Smooth muscle cell of the brain vasculature (primary cell): ENCODE measurements at places on chromosomes 16 and 17.

GRCh38 chr17:61382796-61383688 is 16.6 kb upstream of the TBX2 start:
- no peak for DNase-seq

- no peak for DNase-seq
These were observed 8.1 kb upstream of the ATP2A3 start for GRCh38 chr17:3972281-3972731.

DNA sequence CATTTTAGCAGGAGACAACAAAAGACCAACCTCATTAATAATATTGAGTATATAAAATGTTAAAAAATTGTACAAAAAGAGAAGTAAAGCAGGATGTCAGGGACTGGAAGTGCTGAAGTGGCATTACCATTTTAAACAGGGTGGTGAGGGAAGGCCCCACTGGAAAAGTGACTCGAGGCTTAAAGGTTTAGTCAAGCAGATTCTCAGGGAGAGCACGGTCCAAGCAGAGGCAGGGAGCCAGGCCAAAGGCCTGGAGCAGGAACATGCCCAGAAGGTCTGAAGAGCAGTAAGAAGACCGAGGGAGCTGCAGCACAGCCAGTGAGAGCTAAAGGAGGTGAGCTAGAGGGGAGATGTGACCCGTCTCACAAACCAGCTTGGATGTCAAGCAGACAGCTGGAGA is 7.6 kb downstream of the XPO6 start:
- no peak for DNase-seq

GRCh38 chr16:81553814-81554675 is 109.4 kb downstream of the CMIP start:
- DNase-seq = no peak

- no peak for DNase-seq
These were observed 1.4 kb upstream of the CYB561 start for GRCh38 chr17:63447471-63448009.

GRCh38 chr17:77530591-77530990 is 389.8 kb downstream of the SEC14L1 start:
- DNase-seq = no peak

DNA sequence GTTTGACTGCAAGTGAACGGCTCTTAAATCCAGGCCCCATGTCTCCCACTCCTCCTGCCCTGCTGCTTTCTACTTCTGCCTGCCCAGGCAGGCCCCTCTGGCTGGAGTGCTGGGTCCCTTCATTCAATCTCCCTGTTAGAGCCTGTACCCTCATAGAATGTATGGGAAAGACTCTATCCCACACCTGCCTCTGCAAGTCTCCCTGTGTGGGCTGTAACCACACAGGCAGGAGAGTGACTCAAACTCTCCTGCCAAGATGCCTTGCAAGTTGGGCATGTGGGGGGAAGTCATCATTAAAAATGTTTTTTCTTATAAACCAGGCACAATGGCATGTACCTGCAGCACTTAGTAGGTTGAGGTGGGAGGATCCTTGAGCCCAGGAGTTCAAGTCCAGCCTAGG is 77.5 kb downstream of the PLXDC1 start:
- DNase-seq = no peak

GRCh38 chr17:58052407-58052806 is 30.8 kb upstream of the DYNLL2 start:
- no peak for DNase-seq

DNA sequence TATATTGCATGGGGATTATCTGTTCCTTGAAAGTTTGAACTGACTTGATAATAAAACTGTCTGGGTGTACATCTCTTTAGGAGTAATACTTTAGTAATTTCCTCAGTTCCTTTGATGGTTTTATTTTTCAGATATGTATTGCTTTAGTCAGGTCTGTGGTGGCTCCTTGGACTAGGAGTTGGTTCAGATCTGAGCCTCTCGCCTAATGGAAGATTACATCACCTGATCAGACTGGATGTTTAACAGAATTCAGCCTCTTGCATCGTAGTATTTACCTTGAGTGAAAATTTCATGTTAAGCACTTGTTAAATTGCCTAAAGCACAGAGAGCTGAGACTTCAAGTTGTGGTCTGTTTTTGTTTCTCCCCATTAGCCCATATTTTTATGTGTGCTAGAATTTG is 267.3 kb downstream of the MAP2K4 start:
- DNase-seq = no peak

DNA sequence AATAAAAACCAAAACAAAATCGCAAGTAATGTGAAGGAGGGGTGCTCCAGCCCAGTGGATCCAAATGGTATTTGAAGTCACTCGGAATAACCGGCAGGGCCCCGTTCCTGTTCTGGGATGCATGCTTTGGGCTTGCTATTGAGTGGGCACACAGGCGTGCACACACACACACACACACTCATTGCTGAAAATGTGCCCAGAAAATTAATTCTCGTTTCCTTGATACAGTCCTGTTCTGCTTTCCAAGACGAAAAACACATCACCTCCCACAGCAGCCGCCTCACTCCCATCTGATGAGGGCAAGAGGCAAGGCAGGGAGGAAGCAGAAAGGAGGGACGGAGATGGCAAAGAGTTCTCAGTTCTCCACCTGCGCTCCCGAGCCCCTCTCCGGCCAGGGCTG is 62.2 kb upstream of the SDK2 start:
- no peak for DNase-seq

- no peak for DNase-seq
These were observed 369.8 kb downstream of the CPPED1 start for GRCh38 chr16:12433691-12434390.

GRCh38 chr17:40679523-40679907 is 14.5 kb upstream of the KRT222 start:
- DNase-seq = no peak

DNA sequence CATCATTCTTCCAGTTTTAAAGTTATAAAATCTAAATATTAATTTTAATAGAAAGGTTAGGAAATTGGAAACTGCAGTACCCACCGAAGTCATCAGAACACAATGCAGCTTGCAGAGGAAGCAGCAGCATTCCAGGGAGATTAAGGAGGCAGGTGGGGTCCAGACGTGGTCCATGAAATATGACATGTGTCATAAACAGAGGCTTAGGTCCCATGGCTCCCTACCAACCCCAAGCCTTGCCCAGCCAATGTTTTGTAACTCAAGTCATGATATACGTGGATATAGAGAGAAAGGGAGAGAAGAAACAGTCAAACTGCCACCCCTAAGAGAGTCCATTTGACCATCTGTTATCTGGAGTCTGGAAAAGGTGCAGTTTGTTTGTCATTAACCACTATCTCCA is 670.0 kb downstream of the TOX3 start:
- DNase-seq = no peak

DNA sequence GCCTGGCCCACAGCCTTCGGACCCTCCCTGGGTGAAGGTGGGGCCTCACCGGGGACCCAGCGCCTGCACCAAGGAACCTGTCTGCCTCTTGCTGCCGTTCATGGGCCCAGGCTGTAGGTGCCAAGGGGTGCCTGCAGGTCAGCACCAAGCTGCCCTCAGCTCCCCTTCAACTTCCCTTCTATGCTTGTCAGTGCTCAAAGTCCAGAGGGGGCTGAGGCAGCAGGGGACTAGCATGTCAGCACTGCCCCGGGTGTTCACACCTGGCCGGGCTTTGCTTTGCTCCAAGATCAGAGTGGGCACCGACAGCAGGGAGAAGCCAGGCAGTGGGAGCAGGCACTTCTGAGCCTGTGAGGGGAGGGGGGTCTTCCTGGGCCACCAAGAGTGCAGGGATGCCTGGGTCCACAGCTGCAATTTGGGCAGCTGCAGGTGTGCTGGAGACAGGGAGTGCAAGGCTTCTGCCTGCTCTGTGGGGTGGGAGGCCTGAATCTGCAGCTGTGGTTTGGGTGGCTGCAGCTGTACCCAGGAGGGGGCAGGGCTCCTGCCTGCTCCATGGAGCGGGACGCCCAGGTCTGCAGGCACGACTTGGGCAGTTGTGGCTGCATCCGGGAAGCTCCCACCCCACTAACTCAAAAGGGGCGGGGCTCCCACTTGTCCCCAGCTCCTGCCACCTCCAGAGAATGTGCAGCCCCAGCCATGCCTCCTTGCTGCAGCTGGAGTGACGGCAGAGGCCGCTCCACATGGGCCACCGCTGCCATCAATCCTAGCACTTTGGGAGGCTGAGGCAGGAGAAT is 27.6 kb upstream of the PRM1 start:
- no peak for DNase-seq

DNA sequence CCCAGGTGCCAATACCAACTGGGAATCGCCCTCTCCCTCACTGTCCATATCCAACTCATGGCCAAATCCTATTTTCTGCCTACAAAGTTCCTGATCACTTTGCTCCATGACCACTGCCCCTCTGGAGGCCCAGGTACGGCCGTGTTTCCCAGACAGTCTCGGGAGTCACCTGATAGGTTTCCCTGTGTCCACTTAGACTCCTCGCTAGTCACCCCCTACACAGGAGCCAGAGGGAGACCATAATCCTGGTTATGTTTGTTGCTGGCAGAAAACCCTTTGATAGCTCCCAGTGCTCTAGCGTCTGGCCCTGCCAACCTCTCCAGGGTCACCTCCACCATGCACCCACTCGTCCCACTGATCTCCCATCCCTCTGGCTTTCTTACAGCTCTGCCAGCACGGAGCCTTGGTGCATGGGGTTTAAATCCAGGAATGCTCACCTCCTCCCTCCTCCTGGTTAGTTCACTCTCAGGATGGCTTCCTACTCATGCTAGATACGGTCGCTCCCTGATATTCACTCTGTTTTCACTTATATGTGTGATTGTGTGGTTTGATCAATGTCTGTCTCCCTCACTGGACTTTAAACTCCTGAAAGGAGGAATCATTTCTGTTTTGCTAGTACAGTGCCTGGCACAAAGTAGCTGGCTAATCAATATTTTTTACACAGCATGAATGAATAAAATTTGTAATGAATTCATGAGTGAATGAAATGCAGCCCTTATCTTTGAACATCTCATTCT is 7.5 kb upstream of the CALB2 start:
- no peak for DNase-seq

GRCh38 chr17:16511593-16511992 is 19.6 kb upstream of the LRRC75A start:
- DNase-seq = no peak

DNA sequence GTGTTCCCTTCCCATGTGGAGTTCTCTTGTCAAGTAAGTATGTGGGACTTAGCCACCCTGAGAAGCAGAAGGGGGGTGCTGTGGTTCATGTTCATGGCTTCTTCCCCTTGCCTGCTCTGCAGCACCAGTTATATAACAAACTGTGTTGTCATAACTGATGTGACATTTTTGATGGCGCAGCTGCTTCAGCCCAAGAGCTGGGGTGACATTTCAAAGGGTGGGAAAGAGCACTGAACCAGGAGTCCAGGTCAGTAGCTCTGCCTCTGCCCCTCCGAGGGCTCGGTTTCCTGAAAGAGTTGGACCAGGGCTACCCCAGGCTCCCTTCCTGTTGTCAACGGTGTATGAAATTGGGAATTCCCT is 7.4 kb downstream of the GNAO1 start:
- DNase-seq = no peak

DNA sequence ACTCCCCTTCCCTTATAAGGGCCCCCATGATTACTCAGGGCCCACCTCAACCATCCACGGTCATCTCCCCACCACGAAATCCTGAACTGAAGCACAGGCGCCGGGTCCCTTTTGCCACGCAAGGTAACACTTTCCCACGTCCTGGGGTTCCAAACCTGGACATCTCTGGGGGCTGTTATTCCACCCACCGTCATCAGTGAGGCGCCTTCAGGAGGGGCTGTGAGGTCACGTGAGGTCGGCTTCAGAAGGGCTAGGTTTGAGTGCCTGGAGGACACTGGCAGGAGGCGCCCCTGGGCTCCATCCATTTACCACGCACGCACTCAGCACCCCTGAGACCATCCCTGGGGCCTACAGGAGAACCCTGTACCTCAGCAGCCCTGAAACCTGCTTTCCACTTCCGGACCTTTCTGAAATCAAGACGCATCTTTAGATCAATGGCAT is 4.1 kb downstream of the CD2BP2 start:
- DNase-seq = no peak

- no peak for DNase-seq
These were observed 2.8 kb downstream of the PLCD3 start for GRCh38 chr17:45129426-45129939.

DNA sequence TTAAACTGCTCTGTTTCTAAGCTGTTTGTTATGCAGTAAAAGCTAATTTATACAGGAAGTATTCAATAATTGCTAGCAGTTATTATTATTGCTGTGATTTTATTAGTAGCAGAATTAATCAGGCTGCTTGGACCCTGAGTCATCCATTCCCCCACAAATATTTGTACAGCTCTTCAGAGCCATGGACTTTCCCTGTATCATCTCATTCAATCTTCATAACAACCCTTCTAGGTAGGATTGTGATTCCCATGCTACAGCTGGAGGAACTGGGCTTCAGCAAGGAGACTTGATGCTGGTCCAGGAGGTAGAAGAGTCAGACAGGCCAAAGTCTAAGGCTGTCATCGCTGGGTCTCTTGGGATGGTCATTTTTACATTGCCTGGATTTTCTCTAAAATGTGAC is 208.3 kb downstream of the C16orf95 start:
- DNase-seq = no peak

DNA sequence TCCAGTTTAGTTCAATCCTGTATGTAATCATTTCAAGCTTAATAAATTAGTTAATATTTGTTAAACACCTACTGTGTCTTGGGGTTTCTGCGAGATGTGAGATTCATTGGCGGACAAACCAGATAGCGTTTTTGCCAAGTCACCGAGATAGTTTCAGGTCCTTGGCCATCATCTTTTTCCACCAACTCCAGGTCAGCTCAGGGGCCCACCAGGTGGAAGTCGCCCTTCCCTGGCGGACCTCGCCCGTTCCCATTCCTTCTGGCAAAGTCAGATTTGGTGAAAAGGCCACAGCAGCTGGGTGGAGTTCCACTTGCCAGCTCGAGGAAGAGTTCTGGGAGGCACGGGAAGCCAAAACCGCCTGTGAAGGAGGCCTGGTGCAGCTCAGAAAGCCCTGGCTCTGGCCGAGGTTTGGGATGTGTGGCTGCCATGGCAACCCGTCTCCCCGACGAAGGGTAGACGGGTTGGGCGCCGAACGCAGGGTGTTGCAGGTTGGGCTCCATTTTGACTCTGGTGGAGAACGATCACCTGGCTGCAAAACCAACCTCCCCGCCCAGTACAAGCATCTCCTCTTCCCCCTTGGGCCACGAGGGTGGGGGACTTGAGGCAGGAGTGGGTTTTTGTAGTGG is 39.5 kb downstream of the CMIP start:
- DNase-seq = no peak
